ENCODE measurements at places on chromosomes 16 and 17.

DNA sequence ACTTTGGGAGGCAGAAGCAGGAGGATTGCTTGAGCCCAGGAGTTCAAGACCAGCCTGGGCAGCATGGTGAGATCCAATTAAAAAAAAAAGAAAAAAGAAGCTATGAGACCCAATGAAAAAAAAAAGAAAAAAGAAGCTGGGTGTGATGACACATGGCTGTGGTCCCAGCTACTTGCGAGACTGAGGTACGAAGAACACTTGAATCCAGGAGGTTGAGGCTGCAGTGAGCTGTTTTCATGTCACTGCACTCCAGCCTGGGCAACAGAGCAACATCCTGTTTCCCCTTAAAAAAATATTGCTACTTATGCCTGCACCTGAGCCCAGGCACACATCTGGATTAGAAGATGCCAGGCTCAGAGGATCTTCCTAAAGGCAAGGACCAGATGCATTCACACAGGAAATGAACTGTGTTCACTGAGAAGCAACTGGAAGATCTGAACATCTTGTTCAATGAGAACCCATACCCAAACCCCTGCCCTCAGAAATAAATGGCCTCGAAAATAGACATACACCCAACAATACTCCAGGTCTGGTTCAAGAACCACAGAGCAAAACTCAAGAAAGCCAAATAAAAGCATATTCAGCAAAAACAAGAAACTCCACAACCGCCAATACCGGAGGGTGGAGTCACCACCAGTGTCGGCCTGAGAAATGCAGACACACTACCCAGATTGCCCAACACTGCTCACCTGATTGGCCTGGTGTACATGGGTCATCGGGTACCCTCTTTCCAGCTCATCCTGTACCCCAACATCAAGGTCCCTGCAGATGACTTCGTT, 4.4 kb downstream of the RNF135 start:
- no peak for DNase-seq

DNA sequence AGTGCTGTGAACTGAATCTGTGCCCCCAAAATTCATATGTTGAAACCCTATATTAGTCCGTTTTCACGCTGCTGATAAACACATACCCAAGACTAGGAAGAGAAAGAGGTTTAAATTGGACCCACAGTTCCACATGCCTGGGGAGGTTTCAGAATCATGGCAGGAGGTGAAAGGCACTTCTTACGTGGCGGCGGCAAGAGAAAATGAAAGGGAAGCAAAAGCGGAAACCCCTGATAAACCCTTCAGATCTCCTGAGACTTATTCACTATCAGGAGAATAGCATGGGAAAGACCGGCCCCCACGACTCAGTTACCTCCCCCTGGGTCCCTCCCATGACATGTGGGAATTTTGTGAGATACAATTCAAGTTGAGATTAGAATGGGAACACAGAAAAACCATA, 3.7 kb upstream of the SPDYE4 start:
- no peak for DNase-seq

DNA sequence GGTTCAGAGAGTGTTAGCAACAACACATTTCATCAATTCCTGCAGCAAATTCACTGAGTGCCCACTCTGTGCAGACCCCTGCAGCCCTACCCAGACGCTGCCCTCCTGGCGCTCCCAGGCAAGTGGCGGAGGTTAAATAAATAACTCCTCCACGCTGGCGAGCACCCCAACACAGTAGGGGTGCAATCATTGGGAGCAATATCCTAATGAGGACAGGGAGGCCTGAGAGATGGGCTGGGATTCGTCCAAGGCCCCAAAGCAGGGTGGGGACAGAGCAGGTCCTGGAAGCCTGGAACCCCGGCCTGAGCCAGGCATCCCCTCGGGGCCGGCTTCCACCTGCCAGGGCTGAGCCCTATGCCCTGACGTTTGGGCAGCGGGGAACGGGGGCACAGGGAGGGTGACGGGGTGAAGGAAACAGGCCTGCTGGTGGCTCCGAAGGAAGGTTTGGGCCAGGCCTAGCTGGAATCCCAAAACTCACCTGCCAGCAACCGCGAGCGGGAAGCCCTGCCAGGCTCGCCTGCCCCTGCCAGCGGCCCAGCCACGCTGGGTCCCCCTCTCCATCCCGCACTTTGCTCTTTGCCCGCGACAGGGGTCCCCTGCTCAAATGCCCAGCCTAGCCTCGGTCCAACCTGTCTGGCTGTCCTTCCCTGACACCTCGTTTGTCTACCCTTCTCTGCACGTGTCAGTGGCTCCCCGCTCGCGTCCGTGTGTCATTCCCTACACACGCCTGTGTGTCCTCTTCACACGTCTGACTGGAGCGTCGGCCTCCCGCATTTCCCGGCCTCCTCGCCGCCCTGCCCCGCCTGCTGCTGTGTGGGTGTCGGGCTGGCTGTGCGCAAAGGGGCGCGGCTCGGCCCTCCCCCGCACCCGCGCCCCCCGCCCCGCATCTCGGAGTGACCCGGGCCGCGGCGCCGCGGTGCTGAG, 721 bp upstream of the BEAN1 start:
- DNase-seq, result no peak

DNA sequence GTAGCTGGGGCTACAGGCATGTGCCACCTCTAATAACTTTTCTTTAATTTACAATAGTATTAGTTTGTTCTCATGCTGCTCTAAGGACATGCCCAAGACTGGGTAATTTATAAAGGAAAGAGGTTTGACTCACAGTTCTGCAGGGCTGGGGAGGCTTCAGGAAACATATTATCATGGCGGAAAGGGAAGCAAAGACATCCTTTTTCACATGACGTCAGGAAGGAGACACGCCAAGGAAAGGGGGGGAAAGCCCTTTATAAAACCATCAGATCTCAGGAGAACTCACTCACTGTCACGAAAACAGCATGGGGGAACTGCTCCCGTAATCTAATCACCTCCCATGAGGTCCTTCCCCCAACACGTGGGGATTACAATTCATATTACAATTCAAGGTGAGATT, 18.3 kb downstream of the IL4R start:
- no peak for DNase-seq

DNA sequence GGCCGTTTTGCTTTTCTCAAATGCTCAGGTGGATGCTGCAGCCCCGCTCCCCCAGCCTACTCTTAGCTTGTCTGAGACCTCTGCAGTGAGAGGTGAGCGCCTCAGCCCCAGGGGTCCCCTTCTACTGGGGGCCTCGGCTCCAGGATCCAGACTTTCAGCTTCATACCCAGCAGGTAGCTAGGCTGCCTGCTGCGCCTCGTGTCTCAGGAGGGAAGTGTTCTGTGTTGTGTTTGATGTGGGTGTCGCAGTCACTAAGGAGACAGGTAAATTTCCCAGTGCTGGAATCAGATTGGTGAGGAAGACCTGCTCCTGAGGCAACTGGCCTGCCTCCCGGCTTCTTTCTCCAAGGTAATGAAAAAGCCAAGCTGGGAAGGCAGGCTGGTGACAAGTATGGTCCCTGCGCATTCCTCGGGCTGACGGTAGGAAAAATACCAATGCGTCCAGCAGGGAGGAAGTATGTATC, 604.0 kb upstream of the SALL1 start:
- no peak for DNase-seq

DNA sequence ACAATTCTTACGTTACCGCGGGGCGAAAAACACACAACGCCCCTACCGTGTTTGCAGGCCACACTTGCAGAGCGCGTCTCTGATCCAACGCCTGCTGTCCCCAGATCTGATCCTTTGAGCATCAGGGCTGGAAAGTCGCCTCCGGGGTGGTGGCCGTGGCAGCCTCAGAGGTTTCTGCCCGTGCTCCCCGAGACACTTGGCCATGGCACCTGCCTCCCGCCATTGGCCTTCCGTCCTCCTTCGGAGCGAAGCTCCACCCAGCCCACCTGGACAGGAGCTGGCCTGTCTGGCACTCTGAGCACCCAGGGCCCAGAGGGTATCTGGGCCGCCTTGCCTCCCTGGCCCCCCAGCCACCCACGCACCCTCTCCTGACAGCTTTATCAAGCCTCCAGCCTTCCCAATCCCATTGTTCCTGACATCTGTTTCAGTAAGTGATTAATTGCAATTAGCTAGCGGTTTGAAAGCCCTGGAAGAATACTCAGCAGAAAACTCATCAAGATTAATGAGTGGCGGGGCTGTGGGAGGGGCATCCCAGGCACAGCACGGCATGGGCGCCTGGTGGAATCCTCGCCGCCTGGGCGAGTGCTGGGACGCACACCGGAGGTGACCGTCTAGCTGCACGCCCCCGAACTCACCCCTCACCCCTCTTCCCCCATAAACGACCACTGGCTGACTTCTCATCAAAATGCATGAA, 181.5 kb upstream of the GSE1 start:
- DNase-seq, result no peak

- DNase-seq, result no peak
Observed at GRCh38 chr17:8869114-8869815, 1.8 kb upstream of the PIK3R6 start.

- no peak for DNase-seq
Observed at GRCh38 chr17:74117999-74118421, 85.5 kb upstream of the RPL38 start.

DNA sequence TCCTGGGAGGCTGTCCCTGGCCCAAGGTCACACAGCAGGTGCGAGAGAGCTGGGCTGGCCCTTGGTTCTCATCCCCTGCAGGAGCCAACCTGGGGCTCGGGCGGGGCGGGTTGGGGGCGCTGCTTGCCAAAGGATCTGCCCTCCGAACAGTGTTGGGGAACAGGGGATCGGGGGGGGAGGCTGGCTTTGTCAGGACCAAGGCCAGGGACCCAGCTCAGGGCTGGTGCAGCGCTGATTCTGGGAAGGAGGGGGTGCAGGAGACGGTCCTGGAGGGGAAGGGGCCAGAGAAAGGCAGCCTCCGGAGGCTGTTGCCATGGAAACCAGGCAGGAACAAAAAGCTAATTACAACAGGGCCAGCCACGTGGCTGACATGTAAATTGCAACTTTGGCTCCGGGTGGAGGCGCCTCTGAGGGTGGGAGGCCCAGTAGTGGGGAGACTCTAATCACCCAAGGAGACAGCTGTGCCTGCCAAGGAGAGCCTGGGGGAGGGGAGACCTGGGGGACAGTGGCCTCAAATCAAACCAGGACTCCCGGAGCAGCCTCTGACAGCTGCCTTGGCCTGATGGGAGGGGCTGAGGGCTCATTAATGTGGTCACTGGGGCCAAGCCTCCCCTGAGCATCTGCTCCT, 1.3 kb downstream of the TUBB3 start:
- no peak for DNase-seq

- DNase-seq, result no peak
Observed at GRCh38 chr16:66267292-66268014, 99.0 kb upstream of the CDH5 start.

- DNase-seq, result no peak
Observed at GRCh38 chr16:64206862-64207261, 915.0 kb downstream of the CDH11 start.

DNA sequence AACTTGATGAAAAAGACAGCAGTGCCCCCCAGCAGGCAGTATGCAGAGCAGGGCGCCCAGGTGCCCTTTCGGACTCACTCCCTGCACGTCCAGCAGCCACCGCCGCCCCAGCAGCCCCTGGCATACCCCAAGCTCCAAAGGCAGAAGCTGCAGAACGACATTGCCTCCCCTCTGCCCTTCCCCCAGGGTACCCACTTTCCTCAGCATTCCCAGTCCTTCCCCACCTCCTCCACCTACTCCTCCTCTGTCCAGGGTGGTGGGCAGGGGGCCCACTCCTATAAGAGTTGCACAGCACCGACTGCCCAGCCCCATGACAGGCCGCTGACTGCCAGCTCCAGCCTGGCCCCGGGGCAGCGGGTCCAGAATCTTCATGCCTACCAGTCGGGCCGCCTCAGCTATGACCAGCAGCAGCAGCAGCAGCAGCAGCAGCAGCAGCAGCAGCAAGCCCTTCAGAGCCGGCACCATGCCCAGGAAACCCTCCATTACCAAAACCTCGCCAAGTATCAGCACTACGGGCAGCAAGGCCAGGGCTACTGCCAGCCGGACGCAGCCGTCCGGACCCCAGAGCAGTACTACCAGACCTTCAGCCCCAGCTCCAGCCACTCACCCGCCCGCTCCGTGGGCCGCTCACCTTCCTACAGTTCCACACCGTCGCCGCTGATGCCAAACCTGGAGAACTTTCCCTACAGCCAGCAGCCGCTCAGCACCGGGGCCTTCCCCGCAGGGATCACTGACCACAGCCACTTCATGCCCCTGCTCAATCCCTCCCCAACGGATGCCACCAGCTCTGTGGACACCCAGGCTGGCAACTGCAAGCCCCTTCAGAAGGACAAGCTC, 43.2 kb downstream of the SREBF1 start:
- DNase-seq, result no peak

GRCh38 chr17:44797802-44798201, 32.3 kb downstream of the GJC1 start:
- DNase-seq, result no peak

DNA sequence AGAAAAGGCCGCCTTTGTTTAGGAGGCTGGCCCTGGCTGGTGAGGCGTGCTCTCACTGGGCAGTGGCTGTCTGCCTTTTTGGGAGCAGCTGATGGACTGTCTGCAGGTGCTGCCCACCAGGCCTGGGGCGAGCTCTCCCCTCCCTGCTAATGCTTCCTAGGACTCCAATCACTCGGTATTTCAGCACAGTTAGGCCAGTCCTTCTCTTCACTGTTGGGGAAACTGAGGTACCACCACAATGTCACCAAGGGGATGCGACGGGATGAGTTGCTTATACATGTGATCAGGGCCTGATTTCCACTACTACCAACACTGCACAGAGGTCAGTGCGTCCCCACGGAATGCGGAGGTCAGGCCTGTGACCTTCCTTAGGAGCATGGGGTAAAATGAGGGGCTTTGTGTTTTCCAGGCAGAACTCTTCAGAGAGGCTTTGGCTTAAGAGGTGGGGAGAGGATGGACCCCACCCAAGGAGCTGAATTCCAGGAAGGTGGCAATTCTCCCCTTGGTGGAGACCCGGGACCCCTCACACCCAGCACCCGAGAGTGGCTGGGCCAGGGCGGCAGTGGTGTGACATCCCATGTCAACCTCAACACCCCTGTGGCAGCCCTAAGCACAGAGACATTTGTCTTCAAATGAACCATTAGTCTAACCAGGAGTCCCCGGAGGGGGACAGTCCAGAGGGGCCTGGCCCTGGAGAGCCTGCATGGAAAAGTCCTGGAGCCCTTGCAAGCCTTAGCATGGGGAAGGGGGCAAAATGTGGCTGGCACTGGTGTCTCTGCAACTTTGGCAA, 86.4 kb downstream of the N4BP1 start:
- DNase-seq, result no peak

DNA sequence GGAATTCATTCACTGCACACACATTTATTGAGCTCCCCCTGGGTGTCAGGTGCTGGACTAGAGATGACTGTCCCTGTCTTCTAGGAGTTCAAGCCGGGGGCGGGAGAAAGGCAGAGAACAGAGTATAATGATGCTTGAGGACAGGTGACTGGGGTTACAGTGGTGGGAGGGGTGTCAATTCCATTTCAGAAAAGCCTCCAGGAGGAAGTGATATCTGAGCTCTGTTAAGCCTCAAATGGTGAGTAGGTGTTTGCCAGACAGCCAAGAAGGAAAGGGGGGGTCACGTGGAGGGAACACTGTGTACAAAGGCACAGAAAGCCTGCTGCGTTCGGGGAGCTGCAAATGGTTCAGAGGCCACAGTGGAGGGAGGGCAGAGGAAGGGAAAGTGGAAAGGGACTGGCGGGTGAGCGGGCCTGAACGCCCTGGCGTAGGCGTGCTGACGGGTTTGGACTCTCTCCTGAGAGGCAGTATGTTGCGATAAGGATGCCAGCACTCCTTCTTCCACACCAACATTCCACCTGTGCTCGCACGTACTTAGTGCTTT, 9.7 kb upstream of the NXPH3 start:
- no peak for DNase-seq
